Stimulated activated CD4-positive, alpha-beta T cell treated with anti-CD3 and anti-CD28 coated beads, Interleukin-2, amount 100 ng/mL, for 48 hours (primary cell): ENCODE measurements at places on chromosomes 11 and 22.

DNA sequence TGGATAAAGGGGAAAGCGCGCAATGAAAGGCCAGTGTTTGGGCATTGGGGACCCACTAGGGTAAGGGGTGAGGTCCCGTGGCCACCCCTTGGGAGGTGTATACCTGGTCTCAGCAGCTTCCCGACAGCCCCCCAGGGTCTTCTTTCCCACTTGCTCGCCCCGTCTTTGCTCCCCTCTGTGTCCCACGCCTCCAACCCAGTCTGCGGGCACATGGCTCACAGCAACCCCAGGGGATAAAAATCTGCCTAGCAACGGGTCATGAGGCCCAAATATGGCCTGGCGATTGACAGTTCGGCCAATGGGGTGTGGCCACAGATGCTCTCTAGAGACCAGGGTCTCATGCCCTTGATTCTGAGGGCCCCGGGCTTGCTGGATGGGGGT lies 41.6 kb downstream of the AHNAK start:
- DNase-seq = no peak

- DNase-seq = no peak
These were observed 22.1 kb downstream of the SRPRA start for GRCh38 chr11:126246636-126247035.

DNA sequence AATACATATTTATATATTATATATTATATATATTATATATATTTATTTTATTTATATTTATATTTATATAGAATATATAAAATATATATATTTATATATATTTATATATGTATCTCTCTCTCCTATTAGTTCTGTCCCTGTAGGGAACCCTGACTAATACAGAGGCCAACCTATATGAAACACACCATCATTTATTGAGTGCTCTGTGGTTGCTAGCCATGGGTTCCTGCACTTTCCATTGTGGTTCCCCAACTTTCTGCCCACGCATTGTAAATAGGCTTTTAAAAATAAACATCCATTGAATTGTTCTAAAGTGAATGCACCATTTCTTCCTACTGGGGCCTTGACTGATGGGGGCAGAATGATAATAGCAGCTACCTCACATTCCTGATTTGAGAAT lies 93.8 kb upstream of the SESN3 start:
- no peak for DNase-seq

GRCh38 chr11:110505528-110506284 lies 76.0 kb downstream of the FDX1 start:
- DNase-seq = no peak

- DNase-seq = no peak
These were observed 84.2 kb downstream of the FBXO7 start for GRCh38 chr22:32558681-32559355.

GRCh38 chr22:46001046-46001425 lies 24.1 kb upstream of the WNT7B start:
- no peak for DNase-seq
